Diencephalon (tissue), 1 donor: ENCODE measurements at places on chromosomes 6 and 20. TPM values are rescaled to one million over a fixed set of nuclear protein-coding genes. Genes with fewer than 3 reads are reported as not detected.

Gene RAET1G
- not detected for total RNA-seq

Gene SOX18
- total RNA-seq, result 1.6 TPM

Gene ARFGEF2
- 40.4 TPM for total RNA-seq

Gene PPP1R11
- total RNA-seq, result 29.3 TPM

Gene ZNF334
- total RNA-seq, result 16.1 TPM

Gene BMP6
- 5.1 TPM for total RNA-seq

Gene ENPP5
- 13.6 TPM for total RNA-seq

Gene SAPCD1
- total RNA-seq, result 2.1 TPM

Gene LZTS3
- 36.9 TPM for total RNA-seq

Gene ARFGAP1
- total RNA-seq, result 37.6 TPM

Gene C20orf96
- 7.2 TPM for total RNA-seq

Gene MCCD1
- total RNA-seq, result not detected

Gene ERVFRD-1
- not detected for total RNA-seq

Gene PROKR2
- total RNA-seq, result 4.8 TPM

Gene LAMP5
- total RNA-seq, result 19.6 TPM

Gene MYL9
- total RNA-seq, result 0.23 TPM

Gene COL12A1
- total RNA-seq, result 8.3 TPM

Gene NR2E1
- total RNA-seq, result 11.1 TPM

Gene GMDS
- 15.7 TPM for total RNA-seq

Gene PSMB9
- total RNA-seq, result 3.2 TPM

Gene NPEPL1
- 11.3 TPM for total RNA-seq

Gene MUC22
- not detected for total RNA-seq

Gene IL17F
- total RNA-seq, result not detected

Gene PNLDC1
- total RNA-seq, result 0.23 TPM

Gene TREML2
- total RNA-seq, result not detected

Gene ULBP1
- 0.23 TPM for total RNA-seq

Gene EXOC2
- 52.1 TPM for total RNA-seq

Gene NKAIN4
- total RNA-seq, result 48.0 TPM

Gene NKX2-2
- total RNA-seq, result 3.5 TPM

Gene MUCL3
- total RNA-seq, result not detected

Gene LY6G6C
- not detected for total RNA-seq

Gene OPRL1
- 33.4 TPM for total RNA-seq

Gene RNF39
- total RNA-seq, result not detected

Gene ESR1
- 0.92 TPM for total RNA-seq

Gene EDN1
- total RNA-seq, result 4.6 TPM

Gene TREM1
- not detected for total RNA-seq

Gene SULF2
- total RNA-seq, result 52.6 TPM

Gene CFAP61
- total RNA-seq, result 8.8 TPM

Gene POU5F1
- not detected for total RNA-seq

Gene TUBB2B
- total RNA-seq, result 2,535 TPM

Gene ABHD16B
- not detected for total RNA-seq

Gene PRPH2
- 11.5 TPM for total RNA-seq

Gene TMEM151B
- total RNA-seq, result 40.8 TPM

Gene PAK5
- 33.0 TPM for total RNA-seq

Gene NQO2
- total RNA-seq, result 14.5 TPM

Gene RREB1
- total RNA-seq, result 3.5 TPM
